ENCODE measurements at places on chromosomes 5 and 9. TPM values are rescaled to one million over a fixed set of nuclear protein-coding genes. Genes with fewer than 3 reads are reported as not detected.

The JAKMIP2 gene
- 0.42 TPM for total RNA-seq

The IFNA2 gene
- total RNA-seq: not detected

The FAM169A gene
- total RNA-seq: 18.8 TPM

The GRIA1 gene
- total RNA-seq: not detected

The GGTA1 gene
- not detected for total RNA-seq

DNA sequence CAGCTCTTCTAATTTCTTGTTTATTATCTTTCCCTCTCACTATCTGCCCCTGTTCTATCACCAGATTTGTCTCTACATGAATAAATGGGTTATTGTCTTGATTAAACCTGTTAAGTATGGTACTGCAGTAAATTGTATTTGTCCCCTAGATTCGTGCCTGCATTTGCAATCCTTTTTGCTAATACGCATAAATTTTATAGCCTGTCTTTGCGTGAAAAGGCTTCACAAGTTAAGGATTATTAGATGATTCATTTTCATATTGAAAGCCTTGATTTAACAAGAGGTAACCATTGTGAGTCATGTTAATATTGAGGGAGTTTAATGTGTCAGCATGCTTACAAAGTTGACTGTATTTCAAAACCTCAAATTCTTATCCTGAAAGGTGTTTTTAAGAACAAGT lies 204.6 kb downstream of the PCSK1 start:
- DNase-seq: no peak

DNA sequence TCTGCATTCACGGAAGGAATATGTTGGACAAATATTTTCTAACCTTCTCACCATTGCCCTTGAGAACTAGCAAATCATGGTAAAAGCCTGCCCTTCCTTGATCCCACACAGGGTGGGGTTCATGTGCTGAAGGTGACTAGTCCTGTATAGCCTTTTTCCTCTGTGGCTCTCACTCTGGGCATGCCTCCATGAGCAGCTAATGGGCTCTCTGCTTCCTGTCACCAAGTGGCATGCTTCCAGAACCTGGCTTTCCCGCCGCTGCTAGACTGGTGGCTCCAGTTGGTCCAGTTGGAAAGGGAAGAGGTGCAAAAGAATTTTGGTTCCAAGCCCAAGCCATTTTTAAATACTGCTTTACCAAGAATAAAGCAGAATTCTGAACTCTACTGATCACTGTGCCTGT lies 35.5 kb downstream of the FBXO10 start:
- DNase-seq: no peak

- no peak for DNase-seq
Measured at GRCh38 chr5:180704362-180704761, 35.5 kb downstream of the OR2Y1 start.

DNA sequence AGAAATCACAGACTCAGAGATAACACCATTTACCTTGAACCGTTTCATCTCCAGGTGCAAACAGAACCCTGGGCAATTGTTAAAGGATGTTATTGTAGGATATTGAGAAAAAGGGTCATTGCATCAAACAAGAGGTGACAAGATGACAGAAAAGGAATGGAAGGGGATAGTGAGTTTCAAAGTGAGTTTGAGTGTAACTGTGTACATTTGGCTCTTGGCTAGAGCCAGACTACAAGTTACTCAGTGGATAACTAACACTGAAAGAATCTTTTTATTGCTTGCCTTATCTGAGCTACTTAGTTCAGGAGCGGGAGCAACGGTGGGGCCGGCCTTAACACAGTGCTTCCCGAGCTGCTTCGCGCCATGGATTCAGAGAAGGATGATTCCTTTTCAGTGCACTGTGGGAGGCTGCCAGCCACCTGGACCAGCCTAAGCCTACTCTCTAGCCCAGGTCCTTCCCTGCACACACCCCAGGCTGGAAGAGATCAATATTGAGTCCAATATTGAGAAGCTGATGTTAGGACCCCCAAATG lies 193.4 kb downstream of the ATPSCKMT start:
- no peak for DNase-seq

- no peak for DNase-seq
Measured at GRCh38 chr5:143653256-143653655, 158.7 kb upstream of the HMHB1 start.

DNA sequence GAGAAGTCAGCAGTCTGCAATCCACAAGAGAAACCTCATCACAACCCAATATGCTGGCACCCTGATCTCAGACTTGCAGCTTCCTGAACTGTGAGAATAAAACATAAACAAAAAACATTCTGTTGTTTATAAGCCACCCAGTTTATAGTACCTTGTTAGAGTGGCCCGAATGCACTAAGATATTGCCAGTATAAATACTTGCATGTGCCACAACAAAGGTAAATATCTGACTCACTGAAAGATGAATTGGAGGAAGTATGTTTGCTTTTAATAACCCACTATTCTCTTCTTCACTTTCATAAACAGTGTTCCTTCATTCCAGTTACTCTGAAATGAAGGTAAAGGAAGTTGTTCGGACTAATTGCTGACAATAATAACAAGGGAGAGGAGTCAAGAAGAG lies 1163.4 kb upstream of the CDH6 start:
- no peak for DNase-seq

All from kidney epithelial cell (primary cell).